ENCODE measurements at places on chromosomes 5 and 9. TPM values are rescaled to one million over a fixed set of nuclear protein-coding genes. Genes with fewer than 3 reads are reported as not detected.

GRCh38 chr5:73652391-73652790 is 26.4 kb downstream of the ARHGEF28 start:
- H3K27me3 ChIP-seq = no peaks in the 10 kb centered on the region
- no peaks in the 10 kb centered on the region for H3K36me3 ChIP-seq
- H3K27ac ChIP-seq = no peak overlapping the region
- H3K4me1 ChIP-seq = peaks cover 4% of the 10 kb centered on the region

DNA sequence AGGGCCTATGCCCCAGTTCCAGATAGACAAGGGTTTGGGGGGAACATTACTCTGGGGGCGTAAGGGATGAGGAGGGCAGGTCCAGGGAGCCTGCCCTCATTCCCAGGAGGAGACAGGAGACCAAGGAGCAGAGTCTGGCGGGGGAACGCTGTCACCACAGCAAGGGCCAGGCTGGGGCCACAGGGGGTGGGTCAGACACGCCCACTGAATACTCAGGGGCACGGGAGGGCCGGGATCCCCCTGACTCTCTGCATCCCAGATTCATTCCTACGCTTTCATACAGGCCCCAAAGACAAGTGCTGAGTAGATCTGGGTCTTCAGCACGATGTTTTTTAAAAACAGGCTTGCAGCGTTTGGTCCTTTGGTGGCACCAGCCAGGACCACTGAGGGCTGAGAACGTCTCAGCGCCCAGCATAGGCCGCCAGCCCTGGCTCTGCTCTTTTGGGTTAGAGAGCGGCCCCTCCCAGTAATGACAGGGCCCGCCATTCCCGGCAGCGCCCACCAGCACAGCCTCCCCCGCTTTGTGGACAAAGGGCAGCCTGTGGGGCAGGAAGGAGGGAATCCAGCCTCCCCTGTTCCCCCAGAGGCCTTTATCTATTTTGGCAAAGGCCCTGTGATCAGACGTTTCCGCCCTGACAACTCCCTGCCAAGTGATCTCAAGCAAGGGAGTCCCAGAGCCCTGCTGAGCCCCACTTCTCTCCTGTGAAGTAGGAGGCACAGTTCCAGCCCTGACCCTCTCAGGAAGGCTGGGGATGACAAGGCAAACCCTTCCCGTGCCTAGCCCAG is 24.9 kb downstream of the NEK6 start:
- no peaks in the 10 kb centered on the region for H3K27me3 ChIP-seq
- peak overlapping the region; percentile 79 for H3K27ac ChIP-seq
- no peak overlapping the region for H3K4me3 ChIP-seq
- peaks cover 74% of the 10 kb centered on the region for H3K4me1 ChIP-seq
- DNase-seq = peak; percentile 91

DNA sequence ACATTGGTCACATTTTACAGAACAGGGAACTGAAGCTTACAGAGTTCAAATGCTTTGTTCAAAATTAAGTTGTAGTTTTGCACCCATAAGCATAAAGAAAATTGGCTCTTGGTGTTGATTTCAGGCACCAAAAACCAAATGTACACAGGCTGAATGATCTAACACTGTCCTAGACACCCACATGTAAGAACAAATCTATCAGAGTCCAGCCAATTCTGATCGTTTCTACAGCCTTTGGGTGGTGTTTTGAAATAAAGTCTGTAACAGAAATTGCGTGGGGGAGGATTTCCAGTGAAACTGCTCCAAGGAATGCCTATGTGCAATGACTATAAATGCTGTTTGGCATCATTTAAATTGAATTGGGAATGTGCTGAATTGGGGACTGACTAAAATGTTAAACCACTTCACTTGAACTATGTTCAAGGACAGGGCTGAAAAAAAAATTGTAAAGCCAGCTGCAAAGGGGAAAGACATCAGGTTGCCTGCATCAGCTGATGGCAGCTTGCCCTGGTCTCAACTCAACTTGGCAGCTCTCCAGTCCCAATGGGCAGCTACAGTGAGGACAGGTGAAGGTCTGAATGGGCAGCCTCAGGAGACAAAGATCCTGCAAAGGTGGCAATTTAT is 92.2 kb upstream of the TRPC7 start:
- H3K27me3 ChIP-seq = no peaks in the 10 kb centered on the region
- DNase-seq = no peak
- no peak overlapping the region for H3K4me3 ChIP-seq
- H3K36me3 ChIP-seq = no peaks in the 10 kb centered on the region

DNA sequence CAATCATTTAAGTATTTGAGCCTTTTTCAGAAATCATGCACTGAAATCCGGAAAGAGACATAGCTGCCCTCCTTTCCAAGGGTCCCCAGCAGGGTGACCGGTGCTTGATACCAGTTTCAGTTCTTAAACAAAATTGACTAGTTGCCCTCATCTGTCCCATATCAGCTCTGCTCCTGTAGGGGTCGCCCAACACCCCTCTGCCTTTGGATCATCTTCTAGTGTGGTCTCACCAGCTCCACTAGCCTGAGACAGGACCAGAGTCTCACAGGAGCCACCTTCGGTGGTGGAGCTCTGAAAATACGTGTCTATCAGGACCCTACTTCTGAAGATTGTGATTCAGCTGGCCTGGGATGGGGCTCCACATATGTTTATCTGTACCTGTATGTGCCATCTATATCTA is 428.2 kb downstream of the ENC1 start:
- H3K27me3 ChIP-seq = no peaks in the 10 kb centered on the region
- no peak overlapping the region for H3K27ac ChIP-seq
- no peaks in the 10 kb centered on the region for H3K4me1 ChIP-seq
- no peaks in the 10 kb centered on the region for H3K36me3 ChIP-seq

DNA sequence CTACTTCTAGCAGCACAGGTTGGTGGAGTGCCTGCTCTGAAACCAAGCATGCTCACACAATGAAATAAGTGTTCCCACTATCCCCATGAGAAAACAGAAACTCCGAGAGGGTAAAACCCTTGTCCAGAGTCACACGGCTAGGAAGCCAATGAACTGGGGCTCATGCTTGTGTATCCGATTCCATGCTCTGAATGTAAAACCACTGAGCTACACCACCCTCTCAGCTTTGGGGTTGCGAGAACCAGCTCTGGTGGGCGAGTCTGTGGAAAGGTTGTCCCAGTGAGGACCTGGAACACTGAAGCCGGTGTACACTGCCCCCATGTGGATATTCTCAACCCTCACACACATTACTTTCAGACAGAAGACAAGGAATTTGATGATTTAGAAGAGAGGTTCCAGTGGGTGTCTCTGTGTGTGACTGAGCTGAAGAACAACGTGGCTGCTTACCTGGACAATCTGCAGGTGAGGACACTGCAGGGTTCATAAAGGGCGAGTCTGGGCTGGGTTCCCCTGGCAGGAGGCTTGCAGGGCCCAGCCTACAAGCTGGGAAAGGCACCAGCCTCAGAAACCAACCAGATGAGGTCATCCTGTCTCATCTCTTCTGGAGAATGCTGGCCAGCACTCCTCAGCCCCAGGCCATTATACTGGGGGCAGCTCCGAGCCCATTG is 37.4 kb downstream of the ARHGEF37 start:
- H3K27me3 ChIP-seq = no peaks in the 10 kb centered on the region
- peak; percentile 60 for DNase-seq
- no peaks in the 10 kb centered on the region for H3K36me3 ChIP-seq
- H3K27ac ChIP-seq = no peak overlapping the region
- no peaks in the 10 kb centered on the region for H3K4me1 ChIP-seq
- H3K4me3 ChIP-seq = no peak overlapping the region

DNA sequence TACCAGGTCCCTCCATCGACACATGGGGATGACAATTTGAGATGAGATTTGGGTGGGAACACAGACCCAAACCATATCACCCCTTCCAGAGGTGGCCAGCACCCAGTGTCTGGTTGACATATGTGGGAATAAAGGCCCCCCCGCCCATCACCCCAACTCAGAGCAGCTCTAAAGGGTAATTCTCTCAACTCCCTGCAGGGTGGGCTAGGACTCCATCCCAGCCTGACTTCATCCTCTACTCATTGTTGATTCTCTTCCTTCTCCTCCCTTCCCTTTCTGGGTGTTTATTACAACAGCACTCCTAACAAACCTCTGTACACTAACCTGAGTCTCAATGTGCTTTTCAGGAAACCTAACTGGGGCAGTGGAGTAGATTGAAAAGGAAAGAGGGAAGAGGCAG is 339.9 kb downstream of the ACTL7B start:
- H3K4me1 ChIP-seq = no peaks in the 10 kb centered on the region
- H3K4me3 ChIP-seq = no peak overlapping the region
- H3K27me3 ChIP-seq = no peaks in the 10 kb centered on the region
- no peak for DNase-seq
- no peak overlapping the region for H3K27ac ChIP-seq

DNA sequence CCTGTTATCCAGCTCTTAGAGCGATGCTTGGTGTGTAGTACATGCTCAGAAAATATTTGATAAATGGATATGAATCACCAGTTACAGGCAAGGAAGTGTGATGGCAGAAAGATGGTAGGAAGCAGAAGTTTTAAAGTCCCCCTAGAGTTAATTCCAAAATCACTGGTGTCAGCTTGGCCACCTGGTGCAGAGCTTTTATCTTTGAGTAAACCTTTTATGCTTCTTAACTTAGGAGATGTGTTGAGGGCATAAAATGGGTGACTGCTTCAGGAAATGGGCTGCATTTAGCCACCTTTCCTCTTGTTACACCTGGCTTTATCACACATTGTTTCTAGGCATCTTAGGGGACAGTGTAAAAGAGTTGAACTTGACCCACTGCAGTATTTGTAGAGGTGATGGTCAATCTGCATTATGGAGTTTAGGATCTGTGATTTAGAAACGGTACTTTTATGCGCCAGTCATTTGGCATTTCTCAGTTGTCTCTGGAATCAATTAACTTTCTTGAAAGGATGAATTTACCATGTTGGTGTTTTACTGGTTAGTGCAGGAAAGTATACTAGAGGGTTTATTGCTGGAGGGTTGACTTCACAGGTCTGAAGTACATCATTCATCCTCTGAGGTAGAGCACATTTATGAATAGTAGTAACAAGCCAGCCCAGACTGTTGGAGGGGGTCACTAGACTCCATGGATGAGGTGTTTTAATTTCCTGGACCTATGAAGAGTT is 7.5 kb upstream of the FAM120AOS start:
- H3K27ac ChIP-seq = no peak overlapping the region
- DNase-seq = no peak
- H3K4me1 ChIP-seq = no peaks in the 10 kb centered on the region

GRCh38 chr5:159929176-159929575 is 12.9 kb downstream of the ADRA1B start:
- DNase-seq = no peak
- no peaks in the 10 kb centered on the region for H3K27me3 ChIP-seq
- H3K4me1 ChIP-seq = no peaks in the 10 kb centered on the region
- no peak overlapping the region for H3K27ac ChIP-seq
- H3K36me3 ChIP-seq = no peaks in the 10 kb centered on the region
- H3K4me3 ChIP-seq = no peak overlapping the region

- H3K4me1 ChIP-seq = no peaks in the 10 kb centered on the region
- H3K27ac ChIP-seq = no peak overlapping the region
- no peaks in the 10 kb centered on the region for H3K27me3 ChIP-seq
Observed at GRCh38 chr9:98363644-98364043, 108.2 kb upstream of the TBC1D2 start.

- no peaks in the 10 kb centered on the region for H3K36me3 ChIP-seq
- no peaks in the 10 kb centered on the region for H3K27me3 ChIP-seq
- no peaks in the 10 kb centered on the region for H3K4me1 ChIP-seq
- DNase-seq = peak; percentile 77
- no peak overlapping the region for H3K27ac ChIP-seq
- H3K4me3 ChIP-seq = no peak overlapping the region
Observed at GRCh38 chr9:38160613-38161215, 91.7 kb upstream of the SHB start.

DNA sequence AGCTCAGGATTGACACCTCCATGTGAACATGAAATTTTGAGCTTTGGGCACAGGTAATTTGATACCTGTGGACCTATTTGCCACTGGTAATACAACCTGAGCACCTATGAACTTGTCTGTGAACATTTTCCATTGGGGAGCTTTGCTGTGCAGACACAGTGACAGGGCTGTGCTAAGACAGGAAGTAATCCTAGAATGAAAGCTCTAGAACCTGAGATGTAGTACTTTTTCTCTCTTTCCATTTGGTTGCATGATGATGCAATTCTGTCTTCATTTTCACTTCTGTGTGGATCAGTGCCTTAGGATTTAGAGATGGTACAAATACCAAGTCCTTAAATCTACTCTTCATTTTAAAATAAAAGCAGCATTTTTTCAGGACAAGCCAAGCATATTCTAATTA is 216.9 kb downstream of the NR3C1 start:
- no peak overlapping the region for H3K27ac ChIP-seq
- H3K27me3 ChIP-seq = no peaks in the 10 kb centered on the region
- peaks cover 5% of the 10 kb centered on the region for H3K4me1 ChIP-seq
- H3K4me3 ChIP-seq = no peak overlapping the region
- no peaks in the 10 kb centered on the region for H3K36me3 ChIP-seq

Gene GSN
- total RNA-seq = 356 TPM

Gene PCDHGC5
- total RNA-seq = 5.4 TPM

Gene PCDHGA6
- 13.4 TPM for total RNA-seq

Gene SIGMAR1
- 87.1 TPM for total RNA-seq

Gene PCDHGA3
- total RNA-seq = 31.8 TPM

All from testis (tissue), 5 donors.